ENCODE measurements at places on chromosomes 1 and 21.
A peak's percentile ranks its signal among the peaks of the same experiment; 100 is the strongest.

DNA sequence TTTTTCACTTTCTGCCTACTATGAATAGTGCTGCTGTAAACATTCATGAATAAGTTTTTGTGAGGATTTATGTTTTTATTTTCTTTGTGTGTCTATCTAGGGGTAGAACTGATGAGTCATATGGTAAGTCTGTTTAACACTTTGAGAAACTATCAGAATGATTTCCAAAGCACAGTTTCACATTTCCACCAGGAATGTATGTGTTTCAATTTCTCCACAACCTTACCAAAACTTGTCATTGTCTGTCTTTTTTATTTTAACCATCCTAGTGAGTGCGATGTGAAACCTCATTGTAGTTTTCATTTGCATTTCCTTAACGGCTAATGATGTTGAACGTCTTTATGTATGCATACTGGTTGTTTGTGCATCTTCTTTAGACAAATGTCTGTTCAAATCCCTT, 23.5 kb downstream of the RNASEL start:
- DNase-seq: peak; percentile 9

- no peak for DNase-seq
Measured at GRCh38 chr1:234234199-234234598, 139.1 kb upstream of the COA6 start.

GRCh38 chr1:168917309-168917708, 188.3 kb upstream of the DPT start:
- DNase-seq: no peak

DNA sequence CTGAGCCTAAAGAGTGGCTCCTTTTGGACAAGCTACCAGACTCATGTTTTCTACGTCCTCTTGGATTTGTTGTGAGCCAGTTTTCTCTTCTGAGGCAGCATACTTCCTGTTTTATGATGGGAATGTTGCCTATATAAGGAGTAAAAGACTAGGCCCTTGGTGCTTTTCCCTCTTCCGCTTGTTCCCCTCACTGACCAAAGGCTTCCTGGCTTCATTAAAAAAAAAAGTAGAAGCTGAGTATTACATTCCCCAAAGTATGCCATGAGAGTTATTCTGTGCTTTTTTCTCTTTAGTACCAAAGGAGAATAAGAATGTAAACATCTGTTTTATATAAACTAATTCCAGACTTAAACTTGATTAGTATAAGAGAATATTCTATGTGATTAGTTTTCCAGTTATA, 6.5 kb upstream of the HMCN1 start:
- DNase-seq: no peak

- DNase-seq: peak; percentile 41
Measured at GRCh38 chr1:165408518-165408917, 36.4 kb downstream of the RXRG start.

DNA sequence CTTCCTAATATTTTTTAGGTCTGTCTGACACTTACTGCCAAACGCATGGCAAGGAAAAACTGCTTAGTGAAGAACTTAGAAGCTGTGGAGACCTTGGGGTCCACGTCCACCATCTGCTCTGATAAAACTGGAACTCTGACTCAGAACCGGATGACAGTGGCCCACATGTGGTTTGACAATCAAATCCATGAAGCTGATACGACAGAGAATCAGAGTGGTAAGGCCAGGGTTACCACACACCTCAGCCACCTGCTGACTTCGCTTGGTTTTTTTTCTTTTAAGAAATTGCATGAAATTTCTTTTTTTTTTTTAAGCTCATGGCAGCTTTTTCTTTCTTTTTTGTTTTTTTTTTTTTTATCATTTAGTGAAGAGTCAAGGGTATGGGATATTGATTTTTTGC, 17.2 kb downstream of the ATP1A1 start:
- DNase-seq: no peak

- no peak for DNase-seq
Measured at GRCh38 chr1:181554465-181554864, 71.1 kb downstream of the CACNA1E start.

DNA sequence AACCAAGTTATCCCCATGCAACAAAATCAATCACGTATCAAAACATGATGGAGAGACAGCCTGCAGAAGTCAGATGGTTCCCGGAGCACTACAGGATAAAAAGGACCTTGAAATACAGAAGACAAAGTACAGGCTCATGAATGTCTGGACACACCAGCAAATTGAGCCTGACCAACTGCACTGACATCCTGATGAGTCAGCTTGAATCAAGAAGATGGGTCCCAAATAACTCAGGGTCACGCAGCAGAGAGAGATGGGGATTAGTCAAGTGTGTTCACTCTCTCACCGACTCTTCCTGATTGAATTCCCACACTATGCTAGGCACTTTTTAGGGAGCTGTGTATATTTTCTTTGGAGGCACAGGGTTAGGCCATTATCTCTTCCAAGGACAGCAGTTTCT, 71.1 kb upstream of the DIRAS3 start:
- DNase-seq: peak; percentile 75

DNA sequence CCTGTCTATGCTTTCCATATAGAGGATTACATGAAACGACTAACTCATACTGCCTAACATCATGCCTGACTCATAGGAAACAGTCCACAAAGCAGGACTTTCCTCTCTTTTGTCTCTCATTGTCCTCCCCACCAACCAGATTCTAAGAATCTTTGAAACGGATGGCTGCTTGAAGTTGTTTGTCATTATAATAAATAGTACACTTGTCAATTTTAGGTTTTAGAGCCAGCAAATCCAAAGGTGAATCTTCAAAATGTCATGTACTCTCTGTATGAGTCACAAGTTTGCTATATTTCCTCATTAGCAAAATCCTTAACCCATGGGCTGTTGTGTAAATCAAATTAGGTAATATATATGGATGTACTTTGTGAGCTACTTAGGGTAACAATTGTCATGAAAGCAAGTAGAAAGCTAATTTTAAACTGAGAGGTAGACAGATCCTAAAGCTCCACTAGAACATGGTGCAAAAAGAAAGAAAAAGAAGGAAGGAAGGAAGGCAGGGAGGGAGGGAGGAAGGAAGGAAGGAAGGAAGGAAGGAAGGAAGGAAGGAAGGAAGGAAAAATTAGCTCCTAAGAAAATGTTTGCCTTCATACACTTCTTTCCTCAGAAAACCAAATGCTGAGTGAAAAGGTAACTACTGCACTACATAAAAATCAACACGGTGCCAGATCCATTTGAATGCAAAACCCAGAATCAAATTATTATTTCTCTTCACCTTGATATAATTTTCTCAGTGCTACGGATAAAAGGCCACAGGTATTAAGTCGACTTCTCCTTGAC, 129.5 kb upstream of the PRMT6 start:
- no peak for DNase-seq

DNA sequence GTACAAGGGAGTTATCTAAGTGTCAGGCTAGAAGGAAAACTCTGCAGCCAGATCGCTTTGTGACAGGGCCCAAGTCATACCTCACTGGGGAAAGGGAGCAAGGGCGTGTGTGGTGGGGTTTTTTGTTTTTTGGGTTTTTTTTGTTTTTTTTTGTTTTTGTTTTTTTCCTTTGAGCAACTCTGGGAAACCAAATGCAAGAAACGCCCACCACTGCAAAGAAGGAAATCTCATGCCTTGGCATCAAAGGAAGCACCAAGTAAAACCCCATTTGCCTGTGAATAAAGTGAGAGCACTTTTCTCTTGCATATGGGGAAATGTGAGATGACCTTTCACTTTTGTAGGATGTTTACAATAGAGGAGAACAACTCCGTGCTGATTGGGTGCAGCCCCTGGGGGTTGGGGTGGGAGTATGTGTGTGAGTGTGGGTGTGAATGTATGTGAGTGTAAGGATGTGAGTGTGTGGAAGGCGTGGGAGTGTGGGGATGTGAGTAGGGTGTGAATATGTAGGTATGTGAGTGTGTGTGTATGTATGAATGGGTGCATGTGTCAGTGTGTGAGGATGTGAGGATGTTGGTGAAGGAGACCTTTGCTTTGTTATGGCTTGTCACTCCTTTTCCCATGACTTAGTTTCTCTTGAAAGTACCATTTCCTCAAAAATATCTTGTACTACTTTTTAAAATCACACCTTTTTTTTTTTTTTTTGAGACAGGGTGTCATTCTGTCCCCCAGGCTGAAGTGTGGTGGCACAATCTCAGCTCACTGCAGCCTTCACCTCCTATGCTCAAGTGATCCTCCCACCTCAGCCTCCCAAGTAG, 34.6 kb downstream of the IL12RB2 start:
- DNase-seq: no peak

GRCh38 chr1:152244576-152245273, 20.7 kb upstream of the HRNR start:
- no peak for DNase-seq

DNA sequence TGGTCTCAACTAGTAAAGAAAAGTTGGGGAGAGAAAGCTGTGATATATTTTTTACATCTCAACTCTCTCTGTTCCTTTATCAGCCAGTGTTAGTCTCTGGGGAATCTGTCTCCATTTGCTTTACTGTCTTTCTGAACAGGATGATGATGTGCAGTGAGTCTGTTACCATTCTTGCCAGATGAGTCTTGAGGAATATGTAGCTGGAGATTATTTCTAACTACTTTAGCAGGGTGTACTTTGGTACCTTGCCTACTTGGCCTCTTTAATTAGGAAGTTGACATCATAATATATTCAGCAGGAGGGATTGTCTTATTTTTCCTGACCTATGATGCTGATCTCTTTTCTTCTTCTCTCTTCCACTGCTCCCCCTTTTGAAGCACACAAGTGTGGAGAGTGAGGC, 15.7 kb upstream of the HAX1 start:
- DNase-seq: no peak

- DNase-seq: peak; percentile 10
Measured at GRCh38 chr1:31227891-31228568, 11.7 kb downstream of the NKAIN1 start.

GRCh38 chr1:34165422-34165921, 442 bp upstream of the CSMD2 start:
- DNase-seq: no peak

DNA sequence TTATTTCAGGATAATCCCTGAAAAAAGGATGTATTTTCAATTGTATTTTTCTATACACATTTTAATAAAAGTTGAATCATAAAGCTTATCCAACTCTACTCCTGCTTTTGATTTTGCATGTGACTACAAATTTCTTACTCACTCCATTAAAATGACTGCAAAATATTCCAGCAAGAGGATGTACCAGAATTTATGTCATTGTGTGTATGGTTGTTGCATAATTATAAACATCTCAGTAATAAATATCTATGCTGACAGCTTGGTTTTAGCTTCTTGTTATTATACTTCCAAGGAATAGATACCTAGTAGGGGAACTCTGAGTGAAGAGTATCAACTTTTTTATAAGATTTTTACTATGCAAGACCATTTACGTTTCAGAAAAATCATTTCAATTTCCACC, 463.2 kb upstream of the RUNX1 start:
- DNase-seq: peak; percentile 73

DNA sequence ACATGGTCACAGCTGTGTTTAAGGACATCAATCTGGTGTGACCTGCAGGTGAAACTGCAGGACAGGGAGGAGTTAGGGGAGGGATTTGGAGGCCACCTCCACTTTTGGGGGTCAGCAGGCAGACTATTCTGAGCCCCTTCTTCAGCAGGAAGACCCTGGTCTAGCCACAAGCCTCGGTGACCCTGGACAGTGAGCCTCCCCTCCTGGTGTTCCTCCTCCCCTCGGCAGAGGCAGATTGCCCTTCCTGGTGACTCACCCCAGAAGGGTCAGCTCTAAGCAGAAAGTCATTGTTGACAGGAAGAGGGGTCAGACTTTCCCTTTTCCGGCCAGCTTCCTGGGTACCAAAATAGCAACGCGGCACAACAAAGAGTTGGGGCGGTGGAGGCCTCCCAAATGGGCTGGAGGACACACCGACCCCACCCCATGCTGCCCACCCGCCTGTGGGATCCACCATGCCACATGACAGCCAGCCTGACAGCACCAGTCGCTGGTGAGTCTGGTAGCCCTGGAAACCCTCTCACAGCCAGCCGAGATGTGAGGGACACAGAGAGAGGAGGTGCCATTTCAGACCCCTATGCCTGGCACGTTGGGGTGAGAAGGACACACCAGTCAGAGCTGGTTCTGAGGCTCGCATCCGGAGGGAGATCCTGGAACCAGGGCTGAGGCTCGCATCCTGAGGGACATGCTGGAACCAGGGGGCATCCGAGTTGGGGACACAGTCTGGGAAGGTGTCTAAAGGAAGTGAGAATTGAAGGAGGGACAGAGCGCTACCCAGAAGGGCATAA, 14.7 kb upstream of the CSF1 start:
- peak; percentile 66 for DNase-seq

DNA sequence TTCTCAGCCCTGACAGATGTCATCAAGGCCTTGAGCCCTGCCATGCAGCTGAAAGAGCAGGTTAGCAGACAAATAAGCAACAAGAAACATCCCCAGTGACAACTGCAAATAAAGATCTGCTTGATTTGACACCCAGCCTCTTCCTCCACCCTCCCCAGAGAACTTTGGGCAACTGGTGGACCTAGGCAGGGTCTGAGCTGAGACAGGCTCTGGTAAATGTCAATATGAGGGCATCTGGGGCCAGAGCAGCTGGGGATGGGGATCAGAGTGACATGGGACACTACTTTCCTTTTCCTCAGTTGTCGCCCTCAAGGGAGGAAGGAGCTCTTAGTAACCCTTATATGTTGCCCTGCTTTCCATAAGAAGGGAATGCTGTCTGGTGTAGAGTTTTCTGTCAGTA, 544.1 kb downstream of the NEGR1 start:
- no peak for DNase-seq

- no peak for DNase-seq
Measured at GRCh38 chr1:51070011-51070410, 32.0 kb upstream of the C1orf185 start.

- no peak for DNase-seq
Measured at GRCh38 chr1:221327954-221328353, 413.9 kb downstream of the DUSP10 start.

DNA sequence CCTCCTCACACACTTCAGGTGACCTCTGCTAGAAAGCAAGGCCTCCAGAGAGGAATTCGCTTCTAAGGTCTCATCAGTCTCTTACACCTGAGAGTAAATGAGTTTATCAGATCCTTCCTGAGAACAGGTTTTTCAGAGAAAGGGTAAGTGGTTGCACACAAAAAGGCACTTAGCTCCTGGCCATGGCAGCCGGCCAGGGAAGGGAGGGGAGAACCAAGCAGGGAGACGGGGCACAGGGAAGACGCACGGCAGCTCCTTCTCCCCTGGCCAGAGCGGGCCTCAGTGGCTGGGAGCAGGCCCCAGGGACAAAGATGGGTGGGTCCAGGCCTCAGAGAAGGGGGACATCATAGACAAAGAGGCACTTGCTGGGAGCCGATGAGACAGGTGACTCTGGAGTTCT, 3.6 kb upstream of the TNNT2 start:
- no peak for DNase-seq

- no peak for DNase-seq
Measured at GRCh38 chr1:221937155-221937953, 195.5 kb upstream of the DUSP10 start.

DNA sequence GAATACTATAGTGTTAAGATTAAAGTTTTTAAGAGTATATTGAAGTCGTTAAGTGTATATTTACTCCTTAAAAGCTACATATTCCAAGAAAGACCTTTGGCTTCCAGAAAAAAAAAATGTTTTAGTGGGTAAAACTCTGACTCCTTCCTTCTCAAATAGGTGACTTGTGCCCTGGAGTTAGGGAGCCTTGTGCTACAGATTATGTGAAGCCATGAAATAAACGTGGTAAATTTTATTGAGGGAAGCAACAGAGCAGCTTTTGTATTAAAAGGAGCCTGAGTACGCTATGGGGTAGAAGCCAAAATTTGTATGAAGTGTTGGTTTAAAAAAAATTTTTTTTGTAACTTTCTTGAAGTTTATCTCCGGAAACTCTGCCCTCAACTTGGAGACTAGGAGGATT, 994 bp downstream of the RO60 start:
- no peak for DNase-seq

All from amniotic epithelial cell (primary cell).